ENCODE measurements at places on chromosomes 11 and 22. TPM values are rescaled to one million over a fixed set of nuclear protein-coding genes. Genes with fewer than 3 reads are reported as not detected.

- no peak for DNase-seq
Measured at GRCh38 chr11:108117746-108118371, 3.5 kb upstream of the ACAT1 start.

DNA sequence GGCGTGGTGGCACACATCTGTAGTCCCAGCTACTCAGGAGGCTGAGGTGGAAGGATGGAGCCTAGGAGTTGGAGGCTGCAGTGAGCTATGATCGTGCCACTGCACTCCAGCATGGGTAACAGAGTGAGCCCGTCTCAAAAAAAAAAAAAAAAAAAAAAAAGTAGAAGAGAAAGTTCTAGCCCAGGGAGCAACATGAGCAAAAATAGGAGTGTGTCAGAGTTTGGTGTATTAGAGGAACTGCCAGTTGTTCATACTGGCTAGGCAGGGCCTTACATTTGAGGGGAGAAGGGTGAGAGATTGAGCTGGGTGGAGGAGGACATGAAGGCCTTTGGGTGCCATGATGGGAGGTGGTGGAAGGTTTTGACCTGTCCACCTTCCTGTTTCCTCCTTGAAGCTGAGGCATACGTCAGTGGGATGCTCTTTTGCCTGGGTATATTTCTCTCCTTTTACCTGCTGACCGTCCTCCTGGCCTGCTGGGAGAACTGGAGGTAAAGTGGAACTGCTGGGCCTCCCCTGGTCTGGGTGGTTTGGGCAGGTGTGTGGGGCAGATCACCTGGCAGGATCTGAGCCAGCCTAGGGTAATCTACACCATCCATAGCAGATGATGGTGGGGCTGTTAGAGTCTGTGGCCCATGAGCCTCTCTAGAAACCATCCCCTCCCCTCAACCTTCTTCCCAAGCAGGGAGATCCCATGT, 7.3 kb downstream of the SIDT2 start:
- DNase-seq: no peak

- DNase-seq: no peak
Measured at GRCh38 chr11:115476463-115477286, 27.5 kb downstream of the CADM1 start.

The A4GALT gene
- 13.8 TPM for total RNA-seq

The RAB3IL1 gene
- 6.8 TPM for total RNA-seq

The OR2D2 gene
- total RNA-seq: 0.29 TPM

The F2 gene
- total RNA-seq: not detected

Measured in H1 (cell line).